ENCODE measurements at places on chromosomes 2 and 18. TPM values are rescaled to one million over a fixed set of nuclear protein-coding genes. Genes with fewer than 3 reads are reported as not detected.

Gene SUPT7L
- total RNA-seq = 17.2 TPM

Gene TTC27
- 20.7 TPM for total RNA-seq

Gene LRATD1
- 1.3 TPM for total RNA-seq

Gene DOK1
- total RNA-seq = 23.0 TPM

Gene EPC2
- total RNA-seq = 8.6 TPM
